Renal pelvis (tissue), 12 donors: ENCODE measurements at places on chromosomes 5 and 9. TPM values are rescaled to one million over a fixed set of nuclear protein-coding genes. Genes with fewer than 3 reads are reported as not detected.
A peak's percentile ranks its signal among the peaks of the same experiment; 100 is the strongest.

DNA sequence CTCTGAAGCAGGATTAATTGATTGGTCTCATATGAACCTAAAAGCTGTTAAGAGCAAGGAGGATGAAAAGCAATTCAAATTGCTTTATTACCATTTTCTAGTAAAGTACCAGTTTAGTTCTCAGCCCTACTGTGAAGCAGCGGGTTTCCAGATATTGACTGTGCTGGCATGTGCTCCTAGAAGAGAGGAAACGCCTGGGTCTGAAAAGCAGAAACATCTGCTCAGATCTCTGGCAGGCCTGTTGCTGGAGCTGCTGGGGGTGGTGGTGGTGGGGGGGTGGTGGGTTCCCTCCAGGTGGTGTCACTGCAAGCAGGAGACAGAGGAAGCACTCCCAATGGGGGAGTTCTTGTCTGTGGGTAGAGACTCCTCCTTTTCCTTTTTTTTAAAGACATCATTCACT lies 105.5 kb upstream of the ZNF462 start:
- no peak for DNase-seq

- no peak for DNase-seq
These were observed 639 bp downstream of the EHMT1 start for GRCh38 chr9:137619240-137620047.

The SHOC1 gene
- polyA plus RNA-seq: 0.61 TPM

The ALDOB gene
- polyA plus RNA-seq: 745 TPM

- no peak for DNase-seq
These were observed at the start of gene CD14 for GRCh38 chr5:140633021-140633471. TSS of gene CD14 (minus strand) at chr5:140633175. CDS start at chr5:140633071, 104 bp downstream.

GRCh38 chr5:139457653-139458306 lies 4.8 kb downstream of the ECSCR start:
- DNase-seq: no peak

DNA sequence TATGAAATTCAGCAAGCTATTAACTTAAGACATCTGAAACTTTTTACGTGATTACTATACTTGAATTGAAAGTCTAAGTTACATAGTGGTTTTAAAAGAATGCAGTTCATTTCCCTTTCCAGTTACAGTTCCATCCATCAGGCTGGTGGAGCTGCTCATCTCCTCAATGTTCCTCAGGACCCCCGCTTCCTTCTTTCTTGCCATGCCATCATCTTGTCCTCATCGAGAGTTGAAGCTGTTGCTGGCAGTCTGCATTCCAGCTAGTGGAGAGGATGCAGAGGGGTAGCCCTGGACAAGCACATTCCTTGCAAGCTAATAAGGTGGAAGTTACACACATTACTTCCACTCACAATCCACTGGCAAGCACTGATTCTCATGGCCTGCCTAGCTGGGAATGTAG lies 8.8 kb upstream of the RNF183 start:
- DNase-seq: no peak

The FBP2 gene
- polyA plus RNA-seq: 0.16 TPM

DNA sequence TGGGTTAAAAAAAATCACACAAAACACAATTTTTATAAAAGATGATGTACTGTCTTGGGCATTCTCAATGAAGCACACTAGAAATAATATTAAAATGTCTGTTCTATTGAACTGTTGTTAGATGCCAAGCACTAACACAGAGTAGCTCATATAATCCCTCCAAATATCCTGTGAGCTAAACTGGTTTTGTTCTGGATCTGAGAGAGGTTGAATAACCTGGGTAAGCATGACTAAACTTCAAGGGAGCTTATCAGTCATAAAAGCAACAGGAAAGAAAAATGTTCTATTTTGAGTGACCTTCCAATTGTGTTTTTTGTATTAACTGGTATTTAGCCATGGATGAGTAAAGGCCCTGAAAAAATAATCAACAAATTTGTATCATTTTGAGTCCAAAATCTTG lies 175.3 kb downstream of the SMC2 start:
- no peak for DNase-seq

DNA sequence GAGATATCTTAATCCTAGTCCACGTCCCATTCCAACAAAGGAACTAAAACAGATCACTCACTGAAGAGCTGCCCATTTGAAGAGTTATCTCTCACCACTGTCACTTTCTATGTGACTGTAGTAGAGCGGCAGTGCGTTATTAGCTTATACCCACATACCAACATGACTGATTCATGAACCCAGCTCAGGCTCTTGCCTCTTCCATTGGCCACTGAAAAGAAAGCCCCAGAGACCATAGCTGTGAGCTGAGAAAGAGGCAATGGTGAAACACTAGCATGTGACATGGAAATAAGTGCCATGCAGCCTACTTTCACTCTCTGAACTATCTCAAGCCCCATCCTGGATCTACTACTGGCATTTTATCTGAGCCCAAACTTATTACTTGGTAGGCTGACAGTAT lies 151.7 kb upstream of the MOCS2 start:
- no peak for DNase-seq

DNA sequence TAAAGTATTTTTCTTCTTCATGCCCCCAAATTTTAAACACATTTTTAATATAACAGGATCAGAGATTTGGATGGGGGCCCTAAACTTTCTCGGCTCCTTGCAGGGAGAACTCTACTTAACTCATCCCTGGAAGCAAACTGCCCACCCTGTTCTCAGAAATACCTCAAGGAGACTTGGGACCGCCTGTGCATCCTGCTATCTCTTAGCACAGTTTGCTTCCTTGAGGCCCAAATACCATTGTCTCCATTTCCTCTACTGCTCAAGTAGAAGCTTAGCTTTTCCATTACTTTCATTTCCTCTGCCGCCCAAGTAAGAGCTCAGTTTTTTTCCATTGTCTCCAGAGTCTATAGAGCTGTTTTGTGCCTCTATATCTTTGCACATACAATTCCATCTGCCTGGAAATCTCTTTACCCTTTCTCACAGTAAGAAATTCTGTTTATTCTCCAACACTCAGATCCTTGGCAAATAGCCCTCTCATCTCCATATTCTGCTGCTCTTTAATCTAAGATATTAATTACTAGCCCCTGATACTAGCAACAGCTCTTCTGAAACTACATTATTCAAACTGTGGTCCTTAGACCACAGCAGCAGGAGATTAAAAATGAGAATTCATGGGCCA lies 137.8 kb downstream of the CEMIP2 start:
- no peak for DNase-seq

- peak; percentile 60 for DNase-seq
These were observed 68.4 kb downstream of the PSD2 start for GRCh38 chr5:139863855-139864558.

The FAXDC2 gene
- 31.6 TPM for polyA plus RNA-seq

DNA sequence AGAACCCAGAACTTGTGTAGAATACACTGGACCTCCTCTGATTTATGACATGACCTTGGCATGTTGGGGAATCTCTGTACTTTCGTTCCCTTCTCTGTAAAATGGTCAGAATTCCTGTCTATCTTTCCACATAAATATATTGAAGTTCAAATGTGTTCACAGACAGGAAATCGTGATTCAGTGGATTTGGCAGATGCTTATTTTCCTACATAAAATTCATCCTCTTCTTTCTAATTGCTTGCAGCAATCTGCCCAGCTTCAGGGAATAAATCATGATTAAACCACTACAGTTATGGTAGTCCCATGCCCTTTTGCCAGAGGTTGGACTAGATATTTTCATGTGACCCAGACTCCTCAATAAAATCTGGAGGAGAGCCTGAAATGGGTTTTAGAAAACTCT lies 52.1 kb upstream of the ARL15 start:
- DNase-seq: no peak

DNA sequence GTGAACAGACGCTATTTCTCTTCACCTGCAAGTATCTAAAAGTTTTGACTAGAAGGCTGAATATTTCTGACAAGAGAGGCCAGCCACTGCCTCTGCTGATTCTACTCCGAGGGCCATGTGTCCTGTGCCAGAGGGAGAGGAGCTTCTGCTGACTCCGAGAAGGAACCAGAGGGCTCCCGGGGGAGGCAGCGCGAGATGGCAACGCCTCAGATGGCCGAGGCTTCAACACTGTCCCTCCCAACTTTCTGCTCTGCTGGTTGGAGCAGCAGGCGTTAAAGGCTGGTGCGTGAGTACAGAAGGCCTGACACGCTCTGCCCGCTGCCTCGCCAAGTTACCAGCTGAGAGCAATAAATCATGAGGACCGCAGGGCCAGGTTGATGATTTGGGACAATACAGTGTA lies 178.8 kb downstream of the GAPVD1 start:
- no peak for DNase-seq

The SLC2A6 gene
- 2.0 TPM for polyA plus RNA-seq

- no peak for DNase-seq
These were observed 9.2 kb upstream of the SHROOM1 start for GRCh38 chr5:132839426-132840301.

DNA sequence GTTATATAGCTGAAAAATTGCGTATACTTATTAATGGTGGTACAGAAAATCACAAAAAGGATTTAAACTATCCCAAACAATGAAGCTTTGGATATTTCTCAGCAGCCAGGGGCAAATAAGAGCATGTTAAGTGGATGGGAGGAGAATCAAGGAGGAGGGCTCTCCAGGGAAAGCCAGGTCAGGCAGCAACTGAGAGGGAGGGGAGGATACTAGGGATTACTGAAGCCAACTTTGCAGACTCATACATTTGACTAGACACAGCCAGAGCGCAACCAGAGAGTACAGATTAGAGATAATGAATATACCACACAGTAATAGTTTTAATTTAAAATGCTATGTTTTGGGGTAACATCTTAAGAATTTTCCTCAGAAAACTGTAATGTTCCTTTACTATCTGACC lies 360.2 kb downstream of the HCN1 start:
- no peak for DNase-seq

The FGF1 gene
- 19.0 TPM for polyA plus RNA-seq

The S1PR3 gene
- 46.3 TPM for polyA plus RNA-seq

- DNase-seq: no peak
These were observed 75.1 kb downstream of the DAPK1 start for GRCh38 chr9:87572719-87573118.

- no peak for DNase-seq
These were observed 1066.3 kb upstream of the NUDT12 start for GRCh38 chr5:104628911-104629310.

The IL6ST gene
- 133 TPM for polyA plus RNA-seq

DNA sequence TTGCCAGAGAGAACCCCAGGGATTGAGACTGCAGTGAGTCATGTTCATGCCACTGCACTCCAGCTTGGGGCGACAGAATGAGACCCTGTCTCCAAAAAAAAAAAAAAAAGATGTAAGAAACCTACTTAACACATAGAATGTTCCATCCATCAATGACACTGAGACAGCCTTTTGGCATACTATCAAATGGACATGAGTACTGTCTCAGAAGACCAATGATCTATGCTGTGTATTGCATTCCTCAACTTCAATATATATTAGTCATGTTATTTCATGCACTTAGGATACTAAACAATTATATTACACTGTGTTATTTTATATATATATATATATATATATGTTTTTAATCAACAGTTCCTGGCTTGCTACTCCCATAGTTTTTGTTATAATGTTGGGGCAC lies 57.1 kb upstream of the ANKH start:
- no peak for DNase-seq

- no peak for DNase-seq
These were observed 1.0 kb downstream of the GABRB2 start for GRCh38 chr5:161545344-161546094.

The RASEF gene
- polyA plus RNA-seq: 8.9 TPM

DNA sequence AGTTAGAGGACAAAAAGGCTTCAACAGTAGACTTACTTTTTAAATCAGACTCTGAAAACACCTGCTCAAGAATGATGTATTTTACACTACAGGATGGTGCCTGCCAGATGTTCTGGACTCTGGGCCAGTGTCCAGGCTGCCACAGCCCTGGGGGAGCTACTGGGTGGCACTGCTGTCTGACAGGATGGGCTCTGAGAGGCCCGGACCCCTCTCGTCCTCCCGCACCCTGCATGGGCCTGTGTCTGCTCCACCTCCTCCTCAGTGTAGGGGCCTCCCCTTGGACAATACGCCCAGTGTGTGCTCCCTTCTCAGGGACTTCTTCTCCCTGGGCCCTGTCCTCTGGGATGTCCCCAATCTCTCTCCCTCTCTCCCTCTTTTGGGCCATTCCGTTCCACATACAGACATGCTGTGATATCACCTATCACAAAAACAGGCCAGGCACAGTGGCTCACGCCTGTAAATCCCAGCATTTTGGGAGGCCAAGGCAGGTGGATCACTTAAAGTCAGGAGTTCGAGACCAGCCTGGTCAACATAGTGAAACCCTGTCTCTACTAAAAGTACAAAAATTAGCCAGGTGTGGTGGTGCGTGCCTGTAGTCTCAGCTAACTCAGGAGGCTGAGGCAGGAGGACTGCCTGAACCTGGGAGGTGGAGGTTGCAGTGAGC lies 23.4 kb downstream of the GFPT2 start:
- DNase-seq: no peak

DNA sequence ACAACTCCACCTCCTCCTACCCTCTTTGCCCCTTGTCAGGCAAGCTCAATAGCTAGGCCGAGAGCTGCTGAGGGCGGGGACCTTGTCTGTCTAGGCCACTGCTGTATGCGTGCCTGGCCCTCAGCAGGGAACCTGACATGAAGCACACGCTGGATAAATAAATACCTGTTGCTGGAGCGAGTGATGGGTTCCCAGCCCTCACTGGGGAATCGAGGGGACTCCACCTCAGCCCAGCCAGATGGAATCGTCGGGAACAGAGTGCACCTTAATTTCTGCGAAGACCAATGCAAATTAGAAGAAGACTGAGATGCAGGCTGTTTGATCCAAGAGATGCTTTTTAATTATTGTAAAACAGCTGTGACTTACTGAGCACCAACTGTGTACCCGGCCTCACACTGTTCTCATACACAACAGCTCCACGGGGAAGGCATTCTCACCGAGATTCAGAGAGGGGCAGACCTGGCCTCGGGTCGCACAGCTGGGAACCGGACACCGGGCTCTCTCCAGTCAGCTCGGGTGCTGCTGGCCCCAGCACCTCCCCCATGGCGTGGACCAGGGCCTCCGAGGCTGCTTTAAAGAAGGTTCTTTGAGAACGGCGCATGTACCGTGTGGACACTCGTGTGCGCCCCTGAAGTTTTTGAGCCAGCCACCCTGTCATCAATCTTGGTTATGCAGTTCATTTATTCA lies 109.7 kb upstream of the IER5L start:
- DNase-seq: no peak

The IL7R gene
- polyA plus RNA-seq: 0.89 TPM

DNA sequence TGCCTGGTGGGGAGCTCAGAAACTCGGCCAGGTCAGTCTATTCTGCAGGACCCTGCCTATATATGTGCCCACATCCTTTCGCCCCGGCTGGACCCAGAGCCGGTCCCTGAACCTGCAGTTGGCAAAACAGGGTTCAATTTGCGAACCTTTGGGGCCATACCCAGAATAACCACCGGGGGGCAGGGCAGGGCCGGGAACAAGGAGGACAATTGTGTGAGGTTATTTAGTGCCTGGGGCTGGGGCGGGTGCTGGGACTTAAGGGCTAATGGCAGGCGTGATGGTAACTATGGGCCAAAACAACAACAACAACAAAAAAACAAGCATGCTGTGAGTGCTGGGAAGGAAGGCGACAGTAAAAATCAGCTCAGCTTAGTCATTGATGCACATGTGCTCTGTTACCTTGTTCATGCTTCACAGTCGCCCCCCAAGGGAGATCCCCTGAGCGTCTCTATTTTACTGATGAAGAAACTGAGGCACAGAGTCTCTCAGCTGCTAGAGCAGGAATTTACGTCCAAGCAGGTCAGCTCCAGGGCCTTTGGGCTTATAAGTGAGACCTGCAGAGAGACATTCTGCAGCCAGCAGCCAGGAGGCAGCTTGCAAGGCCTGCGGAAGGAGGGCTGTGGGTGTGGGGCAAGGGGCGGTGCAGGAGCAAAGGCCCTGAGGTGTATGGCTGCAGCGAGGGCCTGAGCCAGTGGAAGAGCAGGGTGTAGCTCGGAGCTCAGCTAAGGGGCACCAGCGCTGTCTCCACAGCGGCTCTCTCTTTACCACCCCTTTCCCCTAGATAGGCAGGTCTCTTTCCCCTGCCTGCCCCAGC lies 106.0 kb downstream of the PHF2 start:
- peak; percentile 34 for DNase-seq

GRCh38 chr5:83549674-83550073 lies 78.1 kb downstream of the VCAN start:
- no peak for DNase-seq
